ENCODE measurements at places on chromosomes 4 and X.

- DNase-seq: no peak
These were observed 9.2 kb downstream of the SPIN3 start for GRCh38 chrX:56986138-56986537.

DNA sequence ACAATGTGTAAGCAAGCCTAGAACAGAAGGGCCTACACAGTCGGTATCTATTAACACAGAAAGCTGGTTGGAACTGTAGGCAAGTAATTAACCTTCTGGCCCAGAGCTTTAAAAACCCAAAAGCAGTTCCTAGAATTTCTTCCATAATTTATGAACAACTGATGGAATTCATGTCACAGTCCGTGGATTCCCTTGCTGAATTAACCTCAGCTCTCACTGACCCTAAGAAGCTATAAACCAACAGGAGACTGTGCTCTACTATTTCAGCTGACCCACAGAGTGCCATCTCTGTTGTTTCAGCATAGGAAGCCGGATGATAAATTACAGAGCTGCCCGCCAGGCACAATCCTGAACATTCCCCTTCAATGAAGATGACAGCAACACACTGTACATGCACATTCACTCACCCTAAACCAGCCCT lies 157.3 kb downstream of the PRDM5 start:
- DNase-seq: no peak

DNA sequence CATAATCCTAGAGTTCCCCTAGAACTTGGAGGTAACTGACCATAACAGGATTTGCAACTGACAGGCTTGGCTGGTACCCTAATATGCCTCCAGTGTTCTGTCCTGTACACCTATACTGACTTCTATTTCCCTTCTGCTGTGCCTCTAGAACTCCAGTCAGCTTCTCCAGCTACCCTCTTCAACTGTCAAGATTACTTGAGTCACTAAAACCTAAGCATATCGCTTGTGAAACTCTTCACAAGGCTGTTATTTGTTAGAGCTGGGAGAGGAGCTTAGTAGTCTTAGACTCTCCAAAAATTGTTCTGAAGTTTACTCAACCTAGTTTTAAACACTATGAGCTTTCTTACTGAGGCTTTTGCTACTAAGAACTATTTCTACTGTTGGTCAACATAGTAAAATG lies 52.0 kb downstream of the CCNG2 start:
- no peak for DNase-seq

GRCh38 chrX:32591589-32591988 lies 619.8 kb downstream of the DMD start:
- DNase-seq: no peak

DNA sequence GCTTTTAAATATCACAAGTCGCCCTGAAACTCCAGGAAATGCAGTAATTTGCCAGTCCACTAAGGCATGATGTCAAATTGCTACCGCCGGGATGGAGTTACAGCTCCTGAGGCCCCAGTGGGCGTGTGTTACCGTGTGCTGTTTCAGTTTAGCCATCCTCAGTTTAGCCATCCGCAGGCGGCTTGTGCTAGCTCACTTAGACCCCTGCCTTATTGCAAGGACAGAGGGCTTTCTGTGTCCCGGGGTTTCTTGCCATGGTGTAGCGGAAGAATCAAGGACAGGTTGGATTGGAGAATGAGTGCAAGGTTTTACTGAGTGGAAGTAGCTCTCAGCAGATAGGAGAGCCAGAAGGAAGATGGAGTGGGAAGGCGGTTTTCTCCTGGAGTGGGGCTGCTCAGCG lies 33.8 kb upstream of the LRBA start:
- no peak for DNase-seq

GRCh38 chrX:71660562-71661416 lies 6.6 kb upstream of the LOC101059915 start:
- DNase-seq: no peak

DNA sequence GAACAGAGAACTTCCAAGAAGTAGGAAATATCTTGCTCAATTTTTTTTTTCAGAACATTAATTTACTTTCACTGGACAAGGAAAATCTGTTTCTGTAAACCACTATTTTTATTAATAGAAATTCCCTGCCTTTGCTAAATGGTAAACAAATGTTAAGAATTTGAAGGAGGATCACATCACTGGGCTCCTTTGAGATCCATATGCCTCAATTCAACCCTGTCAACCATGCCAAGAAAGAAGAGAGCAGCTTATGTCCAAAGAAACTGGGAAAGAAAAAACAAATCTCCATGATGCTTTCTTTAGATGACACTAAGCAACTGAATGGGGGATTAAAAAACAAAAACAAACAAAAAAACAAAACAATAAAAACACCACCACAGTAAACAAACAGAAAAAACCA lies 47.7 kb downstream of the LNX1 start:
- DNase-seq: no peak

DNA sequence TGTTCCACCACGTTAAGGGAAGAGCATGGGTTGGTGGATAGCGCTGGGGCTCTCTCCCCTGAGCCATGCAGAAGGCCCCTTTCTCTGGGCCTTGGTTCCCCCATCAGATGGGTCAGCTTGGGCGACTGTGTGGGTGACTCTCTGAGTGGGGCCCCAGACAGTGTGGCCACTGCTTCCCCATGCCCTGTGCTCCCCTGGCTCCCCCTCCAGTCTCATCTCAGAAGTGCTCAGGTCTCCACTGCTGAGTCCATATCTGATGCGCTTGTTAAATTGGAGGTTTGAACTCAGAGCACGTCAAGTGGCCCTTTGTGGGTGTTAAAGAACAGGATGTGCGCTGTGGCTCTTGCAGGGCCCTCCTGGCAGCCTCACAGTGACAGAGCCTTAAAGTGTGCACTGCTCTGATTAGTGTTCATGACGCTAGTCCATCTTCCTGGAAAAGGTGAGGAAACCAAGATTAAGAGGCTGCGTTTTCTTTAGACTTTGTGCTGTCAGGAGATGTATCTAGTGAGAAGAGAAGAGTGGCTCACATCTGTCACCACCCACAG lies 59.8 kb downstream of the NELFA start:
- DNase-seq: no peak

DNA sequence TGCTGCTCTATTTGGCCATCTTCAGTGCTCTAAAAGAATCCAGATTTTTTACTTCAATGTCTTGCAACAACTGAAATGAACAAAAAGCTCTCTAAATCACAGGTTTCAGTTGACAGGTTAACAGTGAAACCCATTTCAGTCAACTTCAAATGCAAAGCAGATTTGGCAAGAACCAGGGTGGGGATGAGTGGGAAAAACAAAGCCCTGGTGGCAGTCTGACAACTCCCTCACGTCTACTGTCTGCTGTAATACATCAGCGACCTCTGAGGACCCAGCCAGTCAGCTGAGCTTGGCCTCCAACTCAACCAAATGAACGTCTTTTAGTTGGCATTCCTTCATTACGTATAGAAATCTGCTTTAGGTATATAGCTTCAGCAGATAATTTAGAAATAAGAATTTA lies 95.8 kb downstream of the COL25A1 start:
- DNase-seq: no peak
